Activated naive CD8-positive, alpha-beta T cell treated with anti-CD3 and anti-CD28 coated beads for 36 hours (primary cell): ENCODE measurements at places on chromosomes 7 and 10. TPM values are rescaled to one million over a fixed set of nuclear protein-coding genes. Genes with fewer than 3 reads are reported as not detected.

- no peak for DNase-seq
These were observed 44.2 kb downstream of the DLD start for GRCh38 chr7:107934991-107935770.

CALHM1 gene
- total RNA-seq = not detected

BAIAP2L1 gene
- 2.3 TPM for total RNA-seq

- no peak for DNase-seq
These were observed 21.6 kb downstream of the JCAD start for GRCh38 chr10:30037620-30038336.

GRCh38 chr7:115229401-115230105 is 307.7 kb downstream of the MDFIC start:
- no peak for DNase-seq

SYNPO2L gene
- not detected for total RNA-seq

DNA sequence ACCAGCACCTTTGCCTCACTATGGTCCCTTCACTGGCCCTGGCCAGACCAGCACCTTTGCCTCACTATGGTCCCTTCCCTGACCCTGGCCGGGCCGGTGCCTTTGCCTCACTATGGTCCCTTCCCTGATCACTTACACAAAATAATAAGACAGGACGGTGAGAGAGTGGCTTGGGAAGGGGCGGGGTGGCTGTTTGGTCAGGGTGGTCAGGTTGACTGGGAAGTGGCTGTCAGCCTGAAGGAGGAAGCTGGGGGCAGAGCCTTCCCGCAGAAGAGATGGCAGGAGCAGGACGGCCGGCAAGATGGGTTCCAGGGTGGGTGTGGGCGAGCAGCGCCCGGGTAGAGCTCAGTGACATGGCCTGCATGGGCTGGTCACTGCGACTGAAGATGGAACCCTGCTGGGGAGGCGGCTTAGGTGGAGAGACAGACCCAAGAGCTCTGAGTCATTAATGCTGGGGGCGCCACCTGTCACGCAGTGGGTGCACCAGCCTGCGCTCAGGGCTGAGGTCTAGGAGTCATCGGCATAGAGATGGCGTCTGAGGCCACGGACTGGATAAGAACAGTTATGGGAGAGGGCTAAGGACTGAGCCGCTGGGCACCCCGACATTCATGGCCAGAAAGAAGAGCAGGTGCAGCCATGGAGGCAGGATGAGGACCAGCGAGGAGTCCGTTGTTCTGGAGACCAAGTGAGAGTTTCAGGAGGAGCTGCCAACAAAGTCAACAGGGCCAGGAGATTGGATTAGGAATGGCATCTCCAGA is 91.8 kb downstream of the CHST15 start:
- DNase-seq = no peak

- DNase-seq = no peak
These were observed 24.8 kb downstream of the DUSP5 start for GRCh38 chr10:110522365-110522988.

GPER1 gene
- total RNA-seq = 0.37 TPM

DNA sequence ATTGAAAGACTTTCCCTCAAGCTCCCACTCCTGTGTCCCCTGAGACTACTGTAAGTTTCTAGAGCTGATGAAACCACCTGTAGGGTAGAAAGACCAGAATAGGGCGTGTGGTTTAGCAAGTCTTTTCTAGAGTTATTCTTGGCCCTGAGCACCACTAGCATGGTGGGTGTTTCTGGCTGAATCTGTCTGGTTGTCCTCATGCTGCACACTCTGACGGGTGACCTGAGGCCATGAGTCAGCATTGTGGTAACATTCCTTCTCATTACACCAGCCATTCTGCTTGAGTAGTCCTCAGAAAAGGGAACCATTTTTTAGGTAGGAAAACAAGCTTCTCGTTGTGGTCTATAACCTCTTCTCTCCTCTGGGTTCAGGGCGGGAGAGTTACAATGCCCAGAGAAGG is 250.3 kb downstream of the SNX13 start:
- DNase-seq = no peak

DNA sequence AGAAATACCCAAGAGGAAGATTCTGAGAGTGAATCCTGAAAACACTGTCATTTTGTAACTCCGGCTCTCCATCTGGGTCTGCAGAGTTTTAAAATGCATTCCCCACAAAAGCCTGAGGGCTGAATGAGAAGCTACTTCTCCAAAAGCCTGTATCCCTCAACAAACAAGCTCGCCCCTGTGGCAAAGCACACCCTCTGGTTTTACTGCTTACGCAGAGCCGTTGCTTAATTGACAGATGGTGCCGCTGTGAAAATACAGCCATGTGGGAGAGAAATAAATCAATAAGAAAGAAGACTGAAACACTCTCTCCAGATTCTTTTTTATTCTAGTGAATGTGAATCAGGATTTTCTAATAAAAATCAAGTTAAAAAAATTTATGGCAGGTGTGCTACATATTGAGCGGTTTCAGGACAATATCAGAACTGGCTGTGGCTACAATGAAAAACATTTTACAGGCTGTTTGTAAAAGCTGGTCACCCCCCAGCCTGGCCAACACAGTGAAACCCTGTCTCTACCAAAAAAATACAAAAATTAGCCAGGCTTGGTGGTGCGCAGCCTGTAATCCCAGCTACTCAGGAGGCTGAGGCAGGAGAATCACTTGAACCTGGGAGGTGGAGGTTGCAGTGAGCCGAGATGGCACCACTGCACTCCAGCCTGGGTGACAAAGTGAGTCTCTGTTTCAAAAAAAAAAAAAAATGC is 32.5 kb downstream of the C7orf33 start:
- DNase-seq = no peak

- DNase-seq = no peak
These were observed 421.9 kb upstream of the GALNT17 start for GRCh38 chr7:70710011-70710480.
